Cerebellar nuclear complex (tissue), 1 donor: ENCODE measurements at places on chromosomes 1 and 21.

GRCh38 chr1:33162141-33162540, 19.7 kb downstream of the TRIM62 start:
- no peak for DNase-seq

- DNase-seq = no peak
These were observed 65.0 kb downstream of the MTR start for GRCh38 chr1:236860101-236860500.

GRCh38 chr21:36535618-36536241, 55.8 kb upstream of the CLDN14 start:
- no peak for DNase-seq

DNA sequence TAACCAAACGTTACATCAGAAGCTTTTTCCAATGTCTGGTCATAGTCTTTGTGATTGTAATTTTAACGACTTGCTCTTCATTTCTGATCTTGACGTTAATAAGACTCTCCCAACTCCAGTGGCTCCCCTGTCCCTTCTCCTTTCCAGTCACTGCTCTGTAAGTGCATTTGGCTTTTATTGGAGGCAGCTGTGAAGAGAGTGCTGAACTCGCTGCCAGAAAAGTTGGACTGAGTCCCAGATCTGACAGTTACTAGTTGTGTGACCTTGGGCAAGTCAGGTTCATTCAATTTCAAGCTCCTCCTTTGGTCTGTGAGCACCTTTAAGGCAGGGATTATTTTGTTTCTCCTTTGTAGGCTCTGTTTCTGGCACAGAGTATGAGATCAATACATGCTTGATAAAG, 109.6 kb upstream of the TSPAN2 start:
- no peak for DNase-seq

- DNase-seq = no peak
These were observed 777.8 kb upstream of the BRINP3 start for GRCh38 chr1:191255354-191256054.

GRCh38 chr1:196144588-196144987, 463.7 kb downstream of the KCNT2 start:
- DNase-seq = no peak

DNA sequence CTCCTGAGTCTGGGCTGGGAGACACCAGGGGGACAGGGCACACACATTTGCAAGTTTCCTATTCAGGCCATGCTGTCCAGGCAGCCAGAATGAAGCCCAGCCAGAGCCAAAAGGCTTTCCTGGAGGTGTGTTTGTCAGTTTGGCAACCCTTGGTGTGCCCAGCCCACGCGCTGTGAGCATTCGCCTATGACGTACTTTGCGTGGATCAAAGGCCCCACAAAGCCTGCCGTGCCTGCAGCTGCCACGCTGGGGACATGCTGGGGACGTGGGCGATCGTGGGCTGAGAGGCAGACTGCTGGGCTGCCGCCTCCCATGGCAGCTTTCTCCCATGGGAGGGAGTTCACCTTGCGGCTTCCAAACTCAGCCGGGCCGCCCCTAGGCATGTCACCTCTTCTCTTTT, 57.5 kb downstream of the CD247 start:
- DNase-seq = no peak

DNA sequence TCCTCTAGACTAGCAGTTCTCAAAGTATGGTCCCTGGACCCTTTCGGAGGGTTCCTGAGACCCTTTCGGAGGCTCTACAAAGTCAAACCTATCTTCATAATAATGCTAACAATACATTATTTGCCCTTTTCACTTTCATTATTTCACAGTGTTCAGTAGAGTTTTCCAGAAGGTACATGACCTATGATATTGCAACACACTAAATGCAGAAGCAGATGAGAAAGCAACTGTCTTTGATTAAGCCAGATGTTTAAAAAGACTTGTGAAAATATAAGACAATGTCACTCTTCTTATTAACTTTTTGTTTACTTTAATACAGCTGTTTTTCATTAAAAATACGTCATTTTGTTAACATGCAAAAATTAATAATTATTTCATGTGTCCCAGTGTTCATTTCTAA, 5.8 kb downstream of the KCNJ10 start:
- DNase-seq = no peak

DNA sequence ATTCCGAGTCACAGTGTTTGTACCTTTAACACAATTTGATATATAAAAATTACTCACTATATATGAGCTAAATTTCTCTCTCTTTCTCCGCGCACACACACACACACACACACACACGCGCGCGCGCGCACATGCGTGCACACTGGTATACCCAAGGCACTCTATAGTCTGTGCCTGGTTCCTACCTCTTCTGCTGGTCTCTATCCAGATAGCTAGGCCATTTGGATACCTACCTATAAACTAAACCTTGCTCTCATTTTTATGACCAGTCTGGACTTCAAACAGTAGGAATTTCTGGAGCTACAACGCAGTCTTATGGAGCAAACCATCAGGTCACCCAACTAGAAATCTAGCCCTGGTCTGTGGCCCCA, 97.1 kb upstream of the MAGI3 start:
- no peak for DNase-seq
